KG1 (cell line): ENCODE measurements at places on chromosomes 4 and X.

DNA sequence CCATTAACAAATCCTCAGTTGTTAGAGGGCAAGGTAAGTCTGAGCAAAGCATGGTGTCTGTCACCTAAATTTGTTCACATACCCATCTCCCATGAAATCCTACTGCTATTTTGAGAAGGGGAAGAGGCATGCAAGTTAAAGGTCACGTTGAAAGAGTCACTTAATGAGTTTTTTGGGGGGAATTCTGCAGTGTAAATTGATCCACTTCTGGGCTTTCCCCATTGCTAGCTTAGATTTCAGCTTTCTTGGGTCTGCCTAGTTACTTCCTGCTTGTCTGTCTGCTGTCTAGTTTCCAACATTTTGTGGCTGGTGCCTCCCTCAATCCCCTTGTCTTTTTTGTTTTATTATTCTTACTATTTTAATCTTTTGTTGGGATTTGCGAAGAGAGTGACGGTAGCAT is 32.0 kb downstream of the CEP135 start:
- no peak for DNase-seq

DNA sequence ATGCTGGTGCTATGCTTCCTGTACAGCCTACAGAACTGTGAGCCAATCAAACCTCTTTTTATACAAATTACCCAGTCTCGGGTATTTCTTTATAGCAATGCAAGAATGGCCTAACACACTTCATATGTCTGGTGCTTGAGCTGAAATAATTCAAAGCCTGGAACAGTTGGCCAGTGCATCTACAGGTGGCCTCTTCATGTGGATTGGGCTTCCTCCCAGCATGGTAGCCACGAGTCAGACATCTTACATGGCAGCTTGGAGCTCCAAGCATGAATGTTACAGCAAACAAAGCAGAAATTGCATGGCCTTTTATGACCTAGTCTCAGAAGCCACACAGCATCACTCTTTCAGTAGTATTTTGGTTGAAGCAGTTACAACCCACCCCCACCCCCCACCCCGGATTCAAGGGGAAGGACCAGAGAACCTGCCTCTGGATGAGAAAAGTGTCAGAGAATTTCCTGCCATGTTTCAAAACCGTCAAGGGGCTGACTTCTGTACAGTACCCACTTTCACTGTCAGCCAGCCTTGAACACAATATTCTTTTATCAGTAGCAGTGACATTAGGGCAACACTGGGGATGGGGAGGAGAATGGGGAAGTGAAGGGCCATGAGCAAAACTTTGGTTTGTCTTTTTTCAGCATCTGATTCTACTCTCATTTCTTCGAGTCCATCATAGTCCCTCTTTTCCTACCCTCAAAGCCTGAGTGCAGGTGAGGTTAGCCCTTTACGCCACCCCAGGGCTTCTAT is 368.7 kb downstream of the BCOR start:
- no peak for DNase-seq

DNA sequence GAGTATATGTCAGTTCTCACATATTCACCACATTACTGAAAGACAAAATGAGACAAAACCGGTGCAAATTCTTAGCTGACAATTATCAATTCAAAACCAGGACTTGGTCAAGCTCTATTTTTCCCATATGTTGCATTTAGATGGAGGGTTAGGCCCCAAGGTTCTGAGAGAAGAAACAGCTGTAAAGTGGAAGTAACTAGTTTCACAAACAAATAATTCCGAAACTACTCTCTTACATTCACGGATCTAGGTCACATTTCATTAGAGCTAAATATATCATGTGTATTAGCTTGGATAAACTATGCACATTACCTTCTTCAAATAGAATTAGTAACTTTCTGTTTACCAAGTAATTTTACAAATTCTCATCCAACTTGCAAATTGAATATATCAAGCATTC is 3.7 kb upstream of the GABRA2 start:
- DNase-seq: no peak

- no peak for DNase-seq
Measured at GRCh38 chr4:18404642-18405041, 383.1 kb upstream of the LCORL start.

GRCh38 chrX:29136904-29137303 is 549.7 kb downstream of the IL1RAPL1 start:
- no peak for DNase-seq

- DNase-seq: no peak
Measured at GRCh38 chrX:40022421-40022820, 75.3 kb downstream of the BCOR start.

DNA sequence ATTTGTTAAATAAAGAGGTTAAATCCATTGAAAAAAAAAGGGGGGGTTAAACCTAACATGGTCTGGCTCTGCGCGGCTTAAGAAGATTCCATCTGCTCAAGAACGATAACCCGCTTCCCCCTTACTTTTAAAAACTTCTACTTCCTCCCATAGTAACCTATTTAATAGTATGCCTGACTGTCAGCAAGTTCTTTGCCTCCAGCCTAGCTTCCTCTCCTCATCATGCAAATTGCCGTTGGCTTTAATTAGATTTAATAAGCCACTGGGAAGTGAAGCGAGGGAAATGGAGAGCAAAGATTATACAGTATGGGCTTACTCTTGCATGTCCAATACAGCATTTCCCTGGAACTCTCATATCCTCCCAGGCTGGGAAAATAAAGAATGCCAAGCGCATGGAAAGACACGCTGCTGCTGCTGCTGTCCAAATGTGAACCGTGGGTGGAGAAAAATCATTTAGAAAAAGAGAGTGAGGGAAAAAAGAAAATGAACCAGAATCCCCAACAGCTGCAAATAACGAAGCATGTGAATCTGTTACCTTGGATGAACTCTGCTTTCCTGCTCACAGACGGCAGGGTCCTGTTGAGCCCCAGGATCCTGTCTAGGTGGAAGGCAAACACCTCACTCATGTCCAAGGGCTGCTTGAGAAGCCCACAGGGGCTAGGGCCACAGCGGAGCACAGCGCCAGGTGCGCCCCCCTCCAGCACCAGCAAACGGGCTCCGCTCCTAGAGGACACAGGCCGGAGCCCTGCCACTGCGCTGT is 2.7 kb downstream of the GASK1B start:
- no peak for DNase-seq

DNA sequence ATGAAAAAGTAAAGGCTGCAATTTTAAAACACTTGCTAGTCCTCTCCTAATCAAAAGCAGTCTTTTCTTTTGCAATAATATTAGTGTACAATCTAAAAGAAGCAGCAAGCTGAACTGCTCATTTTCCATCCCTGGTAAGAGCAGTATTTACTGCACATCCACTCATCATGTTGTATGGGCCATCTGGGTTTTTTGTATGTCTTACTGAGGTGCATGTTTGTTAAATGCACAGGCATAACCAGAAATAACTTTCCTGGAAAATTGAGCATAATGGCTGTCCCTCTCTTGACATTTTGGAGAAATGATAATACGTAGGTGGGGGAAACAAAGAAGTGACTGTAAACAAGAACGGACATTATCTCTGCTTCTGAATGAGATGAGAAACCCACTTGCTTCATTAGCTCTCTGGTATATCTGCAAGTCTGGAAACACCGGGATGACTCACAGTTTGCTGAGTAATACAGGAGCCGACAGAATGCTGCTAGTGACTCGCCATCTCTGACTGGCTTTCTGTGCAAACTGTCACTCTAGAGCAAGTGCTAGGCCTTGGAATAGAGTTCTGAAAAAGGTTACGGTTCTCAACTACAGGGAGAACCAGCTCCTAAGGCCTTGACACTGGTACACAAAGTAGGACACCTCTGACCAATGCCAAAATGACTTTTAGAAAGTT is 85.7 kb upstream of the MTM1 start:
- DNase-seq: no peak

DNA sequence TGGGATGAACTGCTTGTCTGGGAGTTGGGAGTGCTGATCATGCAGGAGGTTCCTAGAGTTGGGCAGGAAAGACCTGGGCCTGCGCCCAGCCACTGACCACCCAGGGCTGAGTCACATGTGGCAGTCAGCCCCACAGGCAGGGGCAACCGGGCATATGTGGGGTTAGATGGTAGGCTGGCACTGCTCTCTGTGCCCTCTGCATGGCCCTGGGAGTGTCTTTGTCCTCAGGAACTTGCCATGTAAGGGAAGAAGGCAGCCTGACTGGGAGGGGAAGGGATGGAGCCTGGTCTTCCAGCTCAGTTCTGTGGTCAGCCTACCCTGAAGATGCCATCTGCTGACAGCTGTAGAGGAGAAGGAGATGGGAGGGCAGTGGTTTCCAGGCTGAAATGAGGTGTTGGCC is 70.2 kb upstream of the EFNB1 start:
- no peak for DNase-seq

- DNase-seq: no peak
Measured at GRCh38 chr4:168605411-168605810, 108.6 kb downstream of the PALLD start.

DNA sequence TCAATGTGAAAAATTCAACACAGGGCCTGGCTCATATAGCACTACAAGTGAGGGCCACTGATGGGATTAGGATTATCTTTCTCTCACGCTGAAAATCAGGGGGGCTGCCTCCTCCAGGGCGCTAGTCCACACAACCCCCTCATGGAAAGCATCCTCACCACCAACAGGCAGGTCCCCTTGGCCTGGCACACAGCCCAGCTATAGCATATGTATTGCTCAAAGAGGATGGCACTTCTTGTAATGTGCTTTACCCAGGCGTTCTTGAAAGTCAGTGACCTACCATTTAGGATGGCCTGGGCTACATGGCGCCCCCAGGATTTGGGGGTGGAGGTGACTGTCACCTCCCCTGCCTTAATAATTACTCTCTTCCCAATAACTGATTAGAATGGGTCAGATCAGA is 71.0 kb upstream of the LSM6 start:
- no peak for DNase-seq

GRCh38 chrX:12984603-12985319 is 9.9 kb downstream of the TMSB4X start:
- no peak for DNase-seq
